ENCODE measurements at places on chromosomes 2 and 18. TPM values are rescaled to one million over a fixed set of nuclear protein-coding genes. Genes with fewer than 3 reads are reported as not detected.

GRCh38 chr2:240786355-240786841 lies 33.6 kb downstream of the KIF1A start:
- no peaks in the 10 kb centered on the region for H3K4me1 ChIP-seq
- H3K27me3 ChIP-seq: no peaks in the 10 kb centered on the region
- DNase-seq: no peak
- H3K4me3 ChIP-seq: no peak overlapping the region
- no peak overlapping the region for H3K27ac ChIP-seq

DNA sequence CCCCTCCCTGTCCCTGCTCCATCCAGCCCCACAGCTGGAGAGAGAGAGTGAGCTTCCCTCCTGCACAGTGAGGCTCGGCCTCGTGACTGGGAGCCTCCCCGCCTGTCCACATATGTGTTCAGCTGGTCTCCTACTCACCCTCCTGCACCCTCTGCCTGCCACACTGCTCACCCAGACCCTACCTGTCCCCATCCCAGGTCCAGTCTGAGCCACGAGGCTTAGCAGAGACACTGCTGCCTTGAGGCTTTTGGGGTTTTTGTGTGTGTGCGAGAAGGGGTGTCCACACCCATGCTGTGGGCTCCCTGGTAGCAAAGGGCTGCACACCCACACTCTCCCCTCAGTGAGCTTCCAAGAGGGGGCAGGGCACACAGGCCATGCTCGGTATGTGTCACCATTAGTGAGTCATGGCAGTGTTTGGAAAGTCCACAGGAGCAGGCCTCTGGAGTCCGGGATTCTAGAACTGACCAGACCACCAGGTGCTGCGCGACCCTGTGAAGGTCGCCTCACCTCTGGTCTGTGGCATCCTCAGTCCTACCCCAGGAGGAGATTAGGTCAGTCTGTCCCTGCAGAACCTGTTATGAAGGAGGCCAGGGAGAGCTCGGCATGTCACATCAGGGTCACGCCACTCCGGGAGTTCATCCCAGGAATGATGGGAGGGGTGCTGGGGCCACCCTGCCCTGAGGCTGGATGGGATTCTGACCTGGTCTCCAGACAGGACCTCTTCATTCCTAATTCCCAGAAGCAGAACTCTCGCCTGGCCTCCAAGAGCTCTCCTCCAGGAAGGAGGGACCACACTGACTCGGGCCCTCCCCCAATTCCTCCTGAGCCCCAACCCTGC lies 39.9 kb upstream of the SMAD7 start:
- peak overlapping the region; percentile 50 for H3K27ac ChIP-seq
- H3K4me3 ChIP-seq: no peak overlapping the region
- H3K4me1 ChIP-seq: peaks cover 12% of the 10 kb centered on the region
- DNase-seq: no peak
- H3K27me3 ChIP-seq: no peaks in the 10 kb centered on the region

GRCh38 chr2:44770221-44771195 lies 171.0 kb upstream of the SIX3 start:
- no peak for DNase-seq
- no peak overlapping the region for H3K4me3 ChIP-seq
- H3K27ac ChIP-seq: no peak overlapping the region
- no peaks in the 10 kb centered on the region for H3K4me1 ChIP-seq
- no peaks in the 10 kb centered on the region for H3K36me3 ChIP-seq
- H3K27me3 ChIP-seq: no peaks in the 10 kb centered on the region

DNA sequence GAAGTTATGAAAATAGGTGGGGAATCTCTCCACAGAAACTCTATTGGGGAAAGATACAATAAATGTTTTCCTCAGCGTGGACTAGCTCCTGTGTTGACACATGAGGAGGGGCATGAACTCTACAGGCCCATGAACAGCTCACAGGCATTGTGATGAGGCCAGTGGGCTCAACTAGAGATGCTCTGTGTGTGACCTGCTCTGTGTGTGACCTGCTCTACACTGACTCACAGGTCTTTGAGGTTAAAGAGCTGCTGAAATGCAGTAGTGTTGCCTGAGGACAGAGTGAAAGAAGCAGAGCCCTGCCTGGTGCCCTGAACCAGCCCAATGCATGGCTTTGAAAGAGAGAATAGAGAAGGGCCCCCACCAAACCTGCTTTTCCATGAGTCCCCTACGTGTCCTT lies 117.6 kb downstream of the MCFD2 start:
- no peak overlapping the region for H3K27ac ChIP-seq
- no peaks in the 10 kb centered on the region for H3K27me3 ChIP-seq
- no peak for DNase-seq
- H3K4me3 ChIP-seq: no peak overlapping the region
- no peaks in the 10 kb centered on the region for H3K4me1 ChIP-seq

GRCh38 chr2:178193823-178194599 lies at the start of gene OSBPL6:
Gene OSBPL6 (plus strand): TSS chr2:178194512. CDS start chr2:178306185, 111,673 bp downstream.
- H3K27ac ChIP-seq: peak within 1 kb of the TSS; percentile 87
- H3K27me3 ChIP-seq: no peaks in the 10 kb centered on the region
- H3K36me3 ChIP-seq: no peaks in the 10 kb centered on the region
- no peaks in the 10 kb centered on the region for H3K4me1 ChIP-seq
- DNase-seq: peak; percentile 58

LYPD1 gene
- total RNA-seq: 0.55 TPM

GRCh38 chr2:200596774-200597570 lies 11.2 kb downstream of the AOX1 start:
- no peaks in the 10 kb centered on the region for H3K4me1 ChIP-seq
- no peak overlapping the region for H3K27ac ChIP-seq
- no peak for DNase-seq
- no peaks in the 10 kb centered on the region for H3K27me3 ChIP-seq

DNA sequence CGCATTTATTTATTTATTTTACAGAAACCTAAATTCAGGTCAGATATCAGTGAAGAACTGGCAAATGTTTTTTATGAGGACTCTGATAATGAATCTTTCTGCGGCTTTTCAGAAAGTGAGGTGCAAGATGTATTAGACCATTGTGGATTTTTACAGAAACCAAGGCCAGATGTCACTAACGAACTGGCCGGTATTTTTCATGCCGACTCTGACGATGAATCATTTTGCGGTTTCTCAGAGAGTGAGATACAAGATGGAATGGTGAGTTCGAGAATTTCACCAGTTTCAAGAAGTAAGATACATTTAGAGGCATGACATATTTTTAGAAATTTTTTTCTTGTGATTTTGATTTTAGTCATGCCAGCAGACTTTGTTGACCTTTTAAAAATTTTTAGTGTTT lies 4.6 kb downstream of the CDCA7 start:
- H3K27ac ChIP-seq: no peak overlapping the region
- no peaks in the 10 kb centered on the region for H3K36me3 ChIP-seq
- no peak for DNase-seq
- no peaks in the 10 kb centered on the region for H3K27me3 ChIP-seq

KCMF1 gene
- 56.2 TPM for total RNA-seq

- H3K4me3 ChIP-seq: no peak overlapping the region
- H3K27ac ChIP-seq: no peak overlapping the region
- H3K4me1 ChIP-seq: no peaks in the 10 kb centered on the region
Observed at GRCh38 chr2:234939996-234940395, 11.8 kb upstream of the SH3BP4 start.

DUSP19 gene
- total RNA-seq: 12.4 TPM

BCL2 gene
- 16.1 TPM for total RNA-seq

DNA sequence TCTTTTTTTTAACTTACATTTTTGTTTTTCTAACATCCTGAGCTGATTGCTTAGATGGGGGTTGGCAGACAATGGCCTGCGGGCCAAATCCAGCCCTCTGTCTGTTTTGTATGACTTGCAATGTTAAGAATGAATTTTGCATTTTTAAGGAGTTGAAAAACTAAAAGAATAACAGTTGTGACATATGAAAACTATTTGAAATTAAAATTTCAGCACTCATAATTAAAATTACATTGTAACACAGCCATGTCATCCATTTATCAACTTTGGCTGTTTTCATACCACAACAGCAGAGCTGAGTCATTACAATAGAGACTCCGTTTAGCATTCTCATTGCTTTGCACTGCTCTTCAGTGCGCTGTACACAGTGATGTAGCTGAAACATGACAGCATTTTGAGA lies 94.1 kb upstream of the MC4R start:
- H3K36me3 ChIP-seq: no peaks in the 10 kb centered on the region
- H3K4me3 ChIP-seq: no peak overlapping the region
- no peaks in the 10 kb centered on the region for H3K4me1 ChIP-seq
- H3K27ac ChIP-seq: no peak overlapping the region
- H3K27me3 ChIP-seq: no peaks in the 10 kb centered on the region

EIPR1 gene
- 14.6 TPM for total RNA-seq

ACVR1 gene
- 398 TPM for total RNA-seq

GRB14 gene
- total RNA-seq: 4.4 TPM

GRCh38 chr2:137156221-137156844 lies 391.0 kb downstream of the THSD7B start:
- no peak overlapping the region for H3K27ac ChIP-seq
- H3K36me3 ChIP-seq: no peaks in the 10 kb centered on the region
- no peak overlapping the region for H3K4me3 ChIP-seq
- H3K4me1 ChIP-seq: no peaks in the 10 kb centered on the region

GRCh38 chr18:22974707-22975106 lies 41.6 kb downstream of the RBBP8 start:
- no peak for DNase-seq
- no peaks in the 10 kb centered on the region for H3K36me3 ChIP-seq
- no peaks in the 10 kb centered on the region for H3K4me1 ChIP-seq
- no peaks in the 10 kb centered on the region for H3K27me3 ChIP-seq

- no peak for DNase-seq
- no peaks in the 10 kb centered on the region for H3K27me3 ChIP-seq
- H3K4me3 ChIP-seq: no peak overlapping the region
- no peak overlapping the region for H3K27ac ChIP-seq
- no peaks in the 10 kb centered on the region for H3K4me1 ChIP-seq
- no peaks in the 10 kb centered on the region for H3K36me3 ChIP-seq
Observed at GRCh38 chr2:61238219-61239012, 76.4 kb downstream of the C2orf74 start.

- no peaks in the 10 kb centered on the region for H3K27me3 ChIP-seq
- no peak for DNase-seq
- no peaks in the 10 kb centered on the region for H3K4me1 ChIP-seq
- no peak overlapping the region for H3K4me3 ChIP-seq
- H3K36me3 ChIP-seq: no peaks in the 10 kb centered on the region
Observed at GRCh38 chr2:122273785-122274419, 518.5 kb downstream of the TSN start.

DNA sequence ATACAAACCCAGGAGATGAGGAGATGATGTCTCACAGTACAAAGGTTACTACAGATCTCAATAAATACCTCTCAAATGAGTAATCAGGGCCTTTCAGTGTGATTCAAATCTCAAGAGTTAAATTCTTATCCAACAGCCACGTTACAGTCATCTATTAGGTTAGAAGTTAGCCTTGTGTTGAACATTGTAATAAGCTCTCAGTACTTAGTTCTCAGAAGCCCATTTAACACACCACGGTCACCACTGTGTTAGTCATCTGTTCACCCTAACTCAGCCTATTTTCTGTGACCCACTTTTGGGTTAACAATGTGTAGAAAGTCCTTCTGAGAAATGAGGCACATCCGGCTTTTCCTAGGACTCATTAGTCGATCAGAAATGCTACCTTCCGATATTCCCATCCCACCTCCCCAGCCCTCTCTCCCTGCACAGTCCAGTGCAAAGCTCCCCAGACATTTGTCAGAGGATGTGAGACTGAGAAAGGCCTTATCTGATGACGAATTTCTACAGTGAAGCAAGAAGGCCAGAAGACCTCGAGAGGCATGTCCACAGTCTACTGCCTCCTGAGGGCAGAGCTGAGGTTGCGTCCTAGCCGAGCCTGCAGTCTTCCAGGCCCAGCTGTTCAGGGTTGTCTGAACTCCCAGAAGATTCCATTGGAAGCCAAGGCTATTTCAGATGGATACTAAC lies 92.6 kb downstream of the ACTR2 start:
- no peaks in the 10 kb centered on the region for H3K27me3 ChIP-seq
- H3K4me3 ChIP-seq: no peak overlapping the region
- H3K4me1 ChIP-seq: no peaks in the 10 kb centered on the region
- H3K27ac ChIP-seq: peak overlapping the region; percentile 21

GRCh38 chr2:102304711-102305611 lies 6.4 kb upstream of the IL1RL1 start:
- no peaks in the 10 kb centered on the region for H3K36me3 ChIP-seq
- H3K27ac ChIP-seq: no peak overlapping the region
- no peak overlapping the region for H3K4me3 ChIP-seq
- no peak for DNase-seq
- H3K4me1 ChIP-seq: no peaks in the 10 kb centered on the region

GRCh38 chr2:48397281-48397680 lies 132.7 kb upstream of the STON1 start:
- H3K27me3 ChIP-seq: no peaks in the 10 kb centered on the region
- H3K4me1 ChIP-seq: no peaks in the 10 kb centered on the region
- H3K4me3 ChIP-seq: no peak overlapping the region
- H3K27ac ChIP-seq: no peak overlapping the region
- H3K36me3 ChIP-seq: no peaks in the 10 kb centered on the region

GRCh38 chr18:48250362-48250907 lies 158.7 kb downstream of the ZBTB7C start:
- DNase-seq: no peak
- no peaks in the 10 kb centered on the region for H3K4me1 ChIP-seq
- H3K27me3 ChIP-seq: no peaks in the 10 kb centered on the region
- no peak overlapping the region for H3K27ac ChIP-seq
- no peaks in the 10 kb centered on the region for H3K36me3 ChIP-seq

CDH19 gene
- 1.5 TPM for total RNA-seq

NTSR2 gene
- not detected for total RNA-seq

SALL3 gene
- total RNA-seq: not detected

GRCh38 chr2:118965737-118966136 lies 23.7 kb downstream of the MARCO start:
- no peak overlapping the region for H3K4me3 ChIP-seq
- H3K36me3 ChIP-seq: no peaks in the 10 kb centered on the region
- no peaks in the 10 kb centered on the region for H3K4me1 ChIP-seq
- H3K27me3 ChIP-seq: no peaks in the 10 kb centered on the region

LRP1B gene
- total RNA-seq: not detected

GRCh38 chr2:132429941-132430573 lies 13.5 kb downstream of the GPR39 start:
- no peak overlapping the region for H3K4me3 ChIP-seq
- H3K27me3 ChIP-seq: no peaks in the 10 kb centered on the region
- no peak for DNase-seq
- no peaks in the 10 kb centered on the region for H3K4me1 ChIP-seq
- H3K27ac ChIP-seq: no peak overlapping the region

DNA sequence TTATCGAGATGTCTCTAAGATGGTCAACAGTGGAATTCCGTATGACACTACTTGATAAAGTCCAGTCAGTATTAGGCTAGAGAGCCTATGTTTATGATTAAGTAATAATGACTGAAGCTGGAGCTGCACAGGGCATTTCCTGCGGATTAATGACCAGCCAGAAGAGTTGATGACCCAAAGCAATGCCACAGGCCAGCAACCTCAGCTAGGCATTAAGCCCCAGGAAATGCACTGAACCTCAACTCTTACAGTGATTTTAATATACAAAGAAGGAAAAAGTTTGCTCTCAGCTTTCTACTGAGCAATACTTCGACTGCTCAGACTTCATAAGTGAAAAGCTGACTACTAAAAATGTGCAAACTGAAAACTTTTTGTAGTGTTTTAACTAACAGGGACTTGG lies 3.9 kb downstream of the KCTD1 start:
- no peak overlapping the region for H3K4me3 ChIP-seq
- H3K4me1 ChIP-seq: no peaks in the 10 kb centered on the region
- no peak for DNase-seq
- H3K27ac ChIP-seq: no peak overlapping the region
- H3K27me3 ChIP-seq: no peaks in the 10 kb centered on the region
